ENCODE measurements at places on chromosomes 11 and 22.

GRCh38 chr11:67397536-67397935, 4.1 kb downstream of the PPP1CA start:
- no peak for DNase-seq

- no peak for DNase-seq
Measured at GRCh38 chr11:117950301-117950700, 21.1 kb upstream of the TMPRSS13 start.

DNA sequence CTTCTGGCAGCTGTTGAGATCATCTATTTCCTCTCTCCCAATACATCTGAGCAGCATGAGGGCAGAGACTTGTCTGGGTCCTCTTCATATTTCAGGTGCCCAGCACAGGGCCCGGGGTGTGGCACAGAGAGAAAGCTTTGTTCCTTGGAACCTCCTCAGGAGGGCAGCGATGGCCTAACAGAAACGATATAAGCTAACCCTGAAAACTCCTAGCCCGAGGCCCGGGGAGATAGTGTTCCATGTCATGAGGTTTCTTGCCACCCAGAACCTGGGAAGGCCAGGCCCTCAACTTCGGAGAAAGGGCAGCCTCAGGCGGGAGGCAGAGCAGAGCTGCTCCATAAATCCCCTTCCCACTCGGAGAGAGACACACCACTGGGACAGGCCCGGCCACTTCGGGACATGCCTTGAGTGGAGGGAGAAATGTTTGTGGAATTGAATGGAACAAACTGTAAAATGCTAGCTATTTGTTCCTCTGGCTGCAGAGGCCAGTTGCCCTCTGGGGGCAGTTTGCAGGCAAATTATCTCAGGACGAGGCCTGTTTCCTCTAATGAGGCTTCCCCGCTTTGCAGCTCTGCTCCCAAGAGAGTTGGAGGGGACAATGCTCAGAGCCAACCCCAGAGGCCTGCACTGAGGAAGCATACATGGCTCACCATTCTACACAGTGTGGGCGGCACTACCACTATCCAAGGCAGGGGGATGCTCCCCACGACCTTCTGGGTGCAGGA, 11.6 kb downstream of the ARRB1 start:
- DNase-seq: no peak

DNA sequence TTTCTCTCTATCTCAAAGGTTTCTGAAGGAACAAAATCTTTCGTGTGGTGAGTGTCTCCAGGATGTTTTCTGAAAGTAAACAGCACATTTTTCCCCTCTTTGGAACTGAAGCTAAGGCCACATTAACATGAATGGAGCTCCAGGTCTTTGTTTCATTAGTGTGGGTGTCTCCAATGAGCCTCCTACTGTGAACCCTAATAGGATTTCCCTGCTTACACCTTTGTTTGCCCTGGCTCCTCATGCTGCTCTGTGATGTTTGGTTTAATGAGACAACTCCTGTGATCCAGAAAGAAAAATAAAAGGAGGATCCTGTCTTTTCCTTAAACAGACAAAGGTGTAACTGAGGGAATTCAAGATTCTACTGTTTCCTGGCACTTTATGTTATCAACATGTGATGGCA, 76.9 kb upstream of the SLC6A5 start:
- DNase-seq: no peak

DNA sequence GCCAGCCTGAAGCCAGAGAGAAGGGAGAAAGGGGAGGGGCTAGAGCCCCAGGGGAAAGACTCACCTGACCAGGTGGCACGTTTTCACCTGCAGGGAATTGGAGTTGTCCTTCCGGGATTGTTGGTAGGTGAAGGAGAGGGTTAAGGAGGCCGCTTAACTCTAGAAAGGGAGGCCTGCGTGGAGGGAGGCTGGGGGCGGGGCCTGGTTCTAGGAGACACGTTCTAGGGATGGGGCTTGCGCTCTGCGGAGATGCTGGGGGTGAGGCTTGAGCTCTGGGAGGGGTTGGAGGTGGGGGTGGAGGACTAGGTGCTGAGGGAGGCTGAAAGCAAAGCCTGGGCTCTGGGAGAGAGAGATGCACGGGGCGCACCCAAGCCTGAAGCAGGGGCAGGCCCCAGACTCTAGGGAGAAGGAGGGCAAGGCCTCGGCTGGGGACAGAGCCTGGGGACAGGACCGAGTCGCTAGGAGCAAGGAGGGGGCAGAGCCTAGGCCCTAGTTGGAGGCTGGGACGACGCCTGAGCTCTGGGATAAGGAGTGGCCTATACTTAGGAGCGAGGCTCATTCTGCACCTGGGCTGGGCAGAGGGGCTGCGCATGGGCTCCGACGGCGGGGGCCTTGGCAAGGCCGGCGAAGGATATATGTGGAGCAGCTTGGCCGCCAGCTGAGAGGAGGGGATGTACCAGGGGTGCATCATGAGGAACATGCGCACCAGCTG, 2.4 kb downstream of the RASGRP2 start:
- no peak for DNase-seq

- no peak for DNase-seq
Measured at GRCh38 chr11:117478126-117478860, 150.6 kb downstream of the CEP164 start.

GRCh38 chr11:71156301-71156700, 96.1 kb downstream of the SHANK2 start:
- no peak for DNase-seq

GRCh38 chr22:32589007-32589406, 114.4 kb downstream of the FBXO7 start:
- DNase-seq: no peak

DNA sequence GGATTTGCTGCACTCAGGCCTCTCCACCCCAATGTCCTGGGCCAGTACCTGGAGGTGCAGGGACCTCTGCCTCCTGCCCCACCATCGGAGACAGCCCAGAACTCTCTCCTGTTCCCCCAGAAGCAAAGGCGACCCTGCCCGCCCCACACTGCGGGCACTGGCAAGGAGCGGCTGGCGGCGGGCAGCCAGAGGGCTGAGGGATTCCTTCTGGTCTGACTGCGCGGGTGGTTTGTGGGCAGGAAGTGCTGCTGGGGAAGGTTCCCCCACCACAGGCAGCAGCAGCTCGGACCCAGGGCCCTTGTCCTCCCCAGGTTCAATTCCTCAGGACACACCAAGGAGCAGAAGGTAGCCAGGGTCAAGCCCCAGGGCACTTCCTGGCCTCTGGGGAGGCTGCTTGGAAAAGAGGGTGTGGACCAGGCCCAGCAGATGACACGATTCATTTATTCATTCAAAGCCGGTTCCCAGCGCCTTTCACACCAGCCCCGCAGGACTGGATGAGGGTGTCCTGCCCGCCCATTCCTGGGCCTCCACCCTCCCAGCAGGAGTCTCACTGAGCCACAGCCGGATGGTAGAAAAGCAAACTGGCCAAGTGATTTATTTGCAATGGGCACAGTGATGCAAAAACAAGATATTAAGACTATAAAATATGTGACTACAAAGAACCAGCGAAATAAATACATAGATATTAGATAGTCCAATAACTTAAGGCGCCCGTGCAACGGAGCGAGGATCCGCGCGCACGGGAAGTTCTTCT, 1.2 kb downstream of the PHLDA2 start:
- DNase-seq: no peak

DNA sequence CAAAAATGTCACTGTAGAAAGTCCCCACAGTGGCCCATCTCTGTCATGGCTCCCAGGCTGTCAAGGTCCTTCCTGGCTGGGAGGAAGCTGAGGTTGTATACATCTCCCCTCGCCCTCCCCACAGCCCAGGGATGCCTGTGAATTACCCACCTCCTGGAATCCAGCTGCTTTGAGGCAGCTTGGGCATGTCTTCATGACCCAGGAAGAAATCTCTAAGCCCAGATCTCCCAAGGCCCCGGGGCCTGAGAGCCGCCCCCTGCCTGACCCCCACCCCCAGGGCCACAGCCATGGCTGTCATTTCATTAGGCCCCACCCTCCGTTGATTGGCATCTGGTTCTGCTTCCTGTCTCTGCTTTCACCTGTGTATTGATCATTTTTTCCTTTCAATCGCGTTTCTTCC, 207.5 kb downstream of the TBC1D22A start:
- no peak for DNase-seq

GRCh38 chr11:95283146-95283545, 52.1 kb upstream of the SESN3 start:
- DNase-seq: no peak

DNA sequence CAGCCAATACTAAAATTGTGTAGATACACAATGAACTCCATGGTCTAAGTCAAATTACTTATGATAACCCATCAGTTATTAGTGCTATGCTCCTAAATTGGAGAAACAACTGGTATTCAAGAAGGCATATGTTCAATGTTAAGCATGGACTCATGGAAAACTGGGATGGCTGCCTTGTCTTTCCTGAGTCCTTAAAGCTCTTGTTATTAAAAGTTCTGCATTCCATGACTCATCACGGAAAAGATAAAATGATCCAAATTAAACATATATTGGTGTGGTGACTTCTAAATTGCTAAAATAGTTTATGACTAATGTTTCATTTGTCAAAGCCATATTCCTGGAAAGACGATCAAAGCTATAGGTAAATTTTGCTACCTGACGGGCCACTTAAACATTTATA, 9.4 kb upstream of the EI24 start:
- DNase-seq: no peak

GRCh38 chr11:91560434-91560833, 664.2 kb upstream of the FAT3 start:
- no peak for DNase-seq

DNA sequence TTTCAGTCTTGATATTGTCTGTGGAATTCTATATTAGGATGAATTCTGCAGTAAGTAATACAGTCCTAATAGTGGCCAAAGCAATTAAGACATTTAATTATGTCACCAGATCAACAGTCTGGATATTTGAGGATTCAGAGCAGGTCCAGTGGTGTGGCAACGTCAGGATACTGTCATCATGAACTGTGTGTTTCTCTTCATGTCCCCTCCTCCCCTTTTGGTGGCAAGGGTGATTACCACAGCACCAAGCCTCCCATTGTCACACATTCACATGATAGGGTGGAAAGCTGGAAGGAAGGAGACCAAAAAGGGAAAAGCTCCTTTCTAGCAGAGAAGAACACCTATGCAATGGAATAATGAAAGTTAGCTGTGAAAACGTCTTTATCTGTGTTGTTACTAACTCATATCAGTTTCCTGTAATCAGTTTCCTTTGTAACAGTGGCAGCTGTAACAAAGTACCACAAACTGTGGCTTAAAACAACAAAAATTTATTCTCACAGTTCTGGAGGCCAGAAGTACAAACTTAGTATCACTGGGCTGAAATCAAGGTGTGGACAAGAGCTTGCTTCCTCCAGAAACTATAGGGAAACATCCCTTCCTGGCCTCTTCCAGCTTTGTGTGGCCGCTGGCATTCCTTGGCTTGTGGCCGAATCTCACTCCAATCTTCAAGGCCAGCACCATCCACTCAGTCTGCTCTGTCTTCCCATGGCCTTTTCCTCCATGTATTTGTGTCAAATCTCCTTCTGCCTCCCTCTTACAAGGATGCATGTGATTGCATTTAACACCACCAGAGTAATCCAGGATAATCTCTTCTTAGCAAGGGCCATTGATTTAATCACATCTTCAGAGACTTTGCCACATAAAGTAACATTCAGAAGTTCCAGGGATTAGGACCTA, 6.5 kb upstream of the RBM14 start:
- no peak for DNase-seq

GRCh38 chr11:120773501-120774031, 250.3 kb upstream of the TBCEL start:
- DNase-seq: no peak

DNA sequence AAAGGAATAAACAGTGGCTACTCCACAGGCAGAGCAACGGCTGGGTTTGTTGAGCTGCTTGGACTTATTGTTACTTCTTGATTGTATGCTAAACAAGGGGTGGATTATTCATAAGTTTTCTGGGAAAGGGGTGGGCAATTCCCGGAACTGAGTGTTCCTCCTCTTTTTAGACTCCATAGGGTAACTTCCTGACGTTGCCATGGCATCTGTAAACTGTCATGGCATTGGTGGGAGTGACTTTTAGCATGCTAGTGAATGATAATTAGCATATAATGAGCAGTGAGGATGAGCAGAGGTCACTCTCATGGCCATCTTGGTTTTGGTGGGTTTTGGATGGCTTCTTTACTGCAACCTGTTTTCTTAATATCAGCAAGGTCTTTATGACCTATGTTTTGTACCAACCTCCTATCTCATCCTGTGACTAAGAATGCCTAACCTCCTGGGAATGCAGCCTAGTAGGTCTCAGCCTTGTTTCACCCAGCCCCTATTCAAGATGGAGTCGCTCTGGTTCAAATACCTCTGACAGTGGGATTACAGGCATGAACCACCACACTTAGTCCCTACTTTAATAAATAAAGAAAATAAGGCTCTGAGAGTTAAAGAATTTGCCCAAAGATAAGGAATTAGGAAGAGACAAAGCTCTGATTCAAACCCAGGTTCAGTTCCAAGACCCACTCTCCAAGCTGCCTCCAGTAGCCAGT, 65.6 kb upstream of the CLMP start:
- no peak for DNase-seq

DNA sequence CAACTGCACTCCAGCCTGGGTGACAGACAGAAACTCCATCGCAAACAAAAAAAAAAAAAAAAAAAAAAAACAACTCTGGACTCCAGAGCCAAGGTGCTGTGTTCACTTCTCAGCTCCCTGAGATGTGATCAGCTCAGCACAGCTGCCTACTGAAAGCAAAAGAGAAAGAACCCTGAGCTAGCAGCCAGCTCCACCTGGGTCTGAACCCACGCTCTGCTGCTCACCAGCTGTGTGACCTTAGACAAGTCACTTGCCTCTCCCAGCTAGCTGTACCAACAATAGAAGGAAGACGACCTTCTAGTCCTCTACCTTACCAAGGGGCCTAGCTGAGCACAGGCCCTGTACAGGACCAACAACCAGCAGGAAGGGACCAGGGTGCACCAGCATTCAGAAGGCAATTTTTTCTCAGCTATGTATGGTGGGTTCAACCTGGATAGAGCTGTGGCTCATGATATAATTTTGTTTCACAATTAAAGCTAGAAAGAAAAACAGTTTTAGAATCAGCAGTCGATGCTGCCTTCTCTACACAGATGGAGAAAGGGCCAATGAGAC, 3.8 kb downstream of the DGCR2 start:
- no peak for DNase-seq

DNA sequence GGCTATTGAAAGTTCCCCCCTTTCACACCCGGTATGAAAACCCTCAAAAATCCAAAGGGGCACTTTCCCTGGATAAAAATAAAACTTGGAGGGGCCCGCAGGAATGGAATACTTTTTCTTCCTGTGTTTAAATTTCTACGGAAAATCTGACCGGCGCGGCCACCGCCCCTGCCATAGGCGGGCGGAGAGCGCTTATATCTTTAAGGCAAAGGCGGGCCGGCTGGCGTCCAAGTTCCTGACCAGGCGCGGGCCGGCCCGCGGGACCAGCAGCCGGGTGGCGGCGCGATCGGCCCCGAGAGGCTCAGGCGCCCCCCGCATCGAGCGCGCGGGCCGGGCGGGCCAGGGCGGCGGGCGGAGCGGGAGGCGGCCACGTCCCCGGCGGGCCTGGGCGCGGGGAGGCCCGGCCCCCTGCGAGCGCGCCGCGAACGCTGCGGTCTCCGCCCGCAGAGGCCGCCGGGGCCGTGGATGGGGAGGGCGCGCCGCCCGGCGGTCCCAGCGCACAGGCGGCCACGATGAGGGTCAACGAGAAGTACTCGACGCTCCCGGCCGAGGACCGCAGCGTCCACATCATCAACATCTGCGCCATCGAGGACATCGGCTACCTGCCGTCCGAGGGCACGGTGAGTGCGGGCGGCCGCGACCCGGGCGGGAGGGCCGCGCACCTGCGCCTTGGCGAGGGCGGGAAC, at the start of gene ANO1:
TSS of gene ANO1 (plus strand) at position 223 of the 686 bp plus-strand sequence. CDS start at position 513, 290 bp downstream.
- no peak for DNase-seq

- no peak for DNase-seq
Measured at GRCh38 chr11:7570241-7570640, 56.4 kb downstream of the PPFIBP2 start.

All from amniotic stem cell (primary cell).